ENCODE measurements at places on chromosomes 5 and 9.

- peak; percentile 58 for DNase-seq
These were observed 3.6 kb downstream of the ITK start for GRCh38 chr5:157184117-157184670.

DNA sequence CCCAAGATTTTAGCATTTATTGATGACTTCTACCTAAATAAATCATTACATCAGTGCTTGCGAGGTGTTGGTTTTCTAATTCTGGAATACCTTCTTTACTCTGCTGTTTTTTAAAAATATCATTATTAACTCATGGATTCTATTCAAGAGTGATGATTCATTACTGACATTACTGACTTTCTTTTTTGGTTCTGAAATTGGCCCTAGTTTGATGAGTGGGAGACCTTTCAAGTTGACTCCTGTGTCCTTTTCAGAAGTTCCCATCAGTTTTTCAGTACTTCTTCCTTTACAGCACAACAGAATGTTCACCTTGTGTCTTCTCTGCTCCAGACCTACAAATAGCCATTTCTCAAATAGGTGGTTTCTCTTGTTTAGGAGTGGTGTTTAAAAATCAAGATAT, 114.1 kb downstream of the PCSK5 start:
- peak; percentile 17 for DNase-seq

- DNase-seq: no peak
These were observed 9.4 kb upstream of the NFIB start for GRCh38 chr9:14323083-14323971.

DNA sequence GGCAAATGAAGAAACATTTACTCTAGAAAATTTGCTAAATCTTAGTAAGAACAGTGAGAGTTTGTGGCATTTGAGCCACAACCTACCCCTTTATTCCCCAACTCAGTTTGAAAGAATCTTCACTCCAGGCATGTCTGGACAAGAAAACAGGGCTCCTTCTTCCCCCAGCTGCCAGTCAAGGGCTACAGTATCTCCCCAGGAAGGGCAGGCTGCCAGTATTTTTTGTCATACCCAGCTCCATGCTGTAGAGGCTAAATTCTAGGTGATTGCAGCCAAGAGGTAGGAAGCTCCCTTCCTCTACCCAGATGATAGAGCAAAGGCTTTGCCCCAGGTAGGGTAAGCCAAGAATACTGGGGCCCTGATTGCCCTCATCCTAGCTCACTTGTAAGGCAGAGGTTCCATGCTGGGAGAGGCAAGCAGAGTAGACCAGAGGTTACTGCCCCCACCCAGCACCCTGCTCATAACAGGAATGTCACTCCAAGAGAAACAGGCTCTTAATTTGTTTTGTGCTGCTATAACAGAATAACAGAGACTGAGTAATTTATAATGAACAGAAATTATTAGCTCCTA, 20.0 kb upstream of the GRPEL2 start:
- DNase-seq: no peak

DNA sequence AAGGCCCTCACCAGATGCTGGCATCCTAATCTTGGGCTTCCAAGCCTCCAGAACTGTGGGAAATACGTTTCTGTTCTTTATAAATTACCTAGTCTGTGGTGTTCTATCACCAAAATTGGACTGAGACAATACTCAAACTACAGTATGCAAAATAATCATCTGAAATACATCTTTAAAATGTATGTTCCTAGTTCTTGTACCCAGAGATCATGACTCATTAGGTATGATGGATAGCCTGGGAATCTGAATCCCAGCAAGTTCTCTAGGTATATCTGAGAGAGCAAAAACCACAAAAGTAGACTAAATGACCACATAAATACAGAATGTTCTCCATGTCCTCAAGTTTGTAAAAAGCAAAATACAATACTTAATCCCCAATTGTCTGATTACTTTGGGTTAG, 166.3 kb downstream of the YIPF5 start:
- DNase-seq: no peak

DNA sequence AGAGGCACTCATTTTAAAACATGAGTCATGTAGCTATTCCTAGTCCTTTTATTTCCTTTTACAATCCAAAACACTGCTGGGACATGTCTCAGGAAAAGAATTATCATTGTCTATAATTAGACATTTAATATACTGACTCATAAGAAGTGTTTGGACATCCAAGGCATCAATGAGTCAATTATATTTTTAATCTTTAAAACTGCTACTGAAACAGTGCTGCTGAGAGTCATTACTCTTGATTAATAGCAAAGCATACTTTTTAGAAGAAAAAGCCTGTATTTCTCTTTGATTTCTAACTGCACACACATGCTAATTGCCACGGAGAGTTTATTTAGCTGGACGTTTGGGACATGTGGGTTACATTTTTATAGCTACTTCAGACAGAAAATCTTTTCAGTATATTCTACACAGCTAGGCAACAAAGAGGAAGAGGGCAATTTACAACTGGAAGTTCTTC, 1249.0 kb upstream of the CDH18 start:
- DNase-seq: no peak

GRCh38 chr5:87127956-87128687, 139.6 kb upstream of the RASA1 start:
- DNase-seq: no peak

- peak; percentile 53 for DNase-seq
These were observed 339.5 kb upstream of the RFX3 start for GRCh38 chr9:3865141-3865772.

GRCh38 chr9:107068581-107068980, 205.6 kb downstream of the ZNF462 start:
- DNase-seq: no peak

- no peak for DNase-seq
These were observed 150.8 kb upstream of the NR3C1 start for GRCh38 chr5:143554187-143554717.

DNA sequence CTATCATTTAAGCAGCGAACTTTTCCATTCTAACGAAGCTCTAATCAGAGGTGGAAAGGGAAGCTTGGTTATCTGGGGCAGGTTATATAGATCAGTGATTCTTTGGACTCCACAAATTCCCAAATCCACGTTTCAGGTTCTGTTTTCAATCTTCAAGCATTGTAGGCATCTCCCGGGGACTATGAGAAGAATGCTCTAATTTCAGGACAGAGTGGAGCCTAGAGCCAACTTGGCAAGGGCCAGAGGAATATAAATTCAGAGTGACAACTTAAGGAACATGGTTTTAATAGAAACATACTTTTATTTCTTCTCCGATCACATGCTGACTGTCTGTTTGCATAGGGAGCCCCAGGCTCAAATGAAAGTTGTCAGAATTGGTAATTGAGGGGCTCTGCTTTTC, 514.0 kb upstream of the KLF4 start:
- no peak for DNase-seq

DNA sequence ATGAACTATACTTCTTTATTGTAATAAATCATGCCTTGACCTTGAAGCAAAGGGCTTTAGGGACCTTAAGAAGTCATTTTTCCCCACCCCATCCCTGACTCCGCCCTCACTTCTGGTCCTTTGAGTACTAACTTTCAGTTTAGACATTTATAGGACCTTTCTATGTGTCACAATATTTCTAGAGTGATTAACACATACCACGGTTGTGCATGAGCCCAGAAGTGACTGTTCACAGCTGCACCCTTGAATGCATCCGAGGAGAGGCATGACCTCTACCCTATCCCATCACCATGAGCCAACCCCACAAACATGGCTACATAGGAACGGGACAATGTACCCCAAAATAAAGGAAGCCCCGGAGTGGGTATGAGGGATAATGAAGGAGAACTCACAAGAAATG, 160.3 kb downstream of the HSD17B3 start:
- DNase-seq: no peak

DNA sequence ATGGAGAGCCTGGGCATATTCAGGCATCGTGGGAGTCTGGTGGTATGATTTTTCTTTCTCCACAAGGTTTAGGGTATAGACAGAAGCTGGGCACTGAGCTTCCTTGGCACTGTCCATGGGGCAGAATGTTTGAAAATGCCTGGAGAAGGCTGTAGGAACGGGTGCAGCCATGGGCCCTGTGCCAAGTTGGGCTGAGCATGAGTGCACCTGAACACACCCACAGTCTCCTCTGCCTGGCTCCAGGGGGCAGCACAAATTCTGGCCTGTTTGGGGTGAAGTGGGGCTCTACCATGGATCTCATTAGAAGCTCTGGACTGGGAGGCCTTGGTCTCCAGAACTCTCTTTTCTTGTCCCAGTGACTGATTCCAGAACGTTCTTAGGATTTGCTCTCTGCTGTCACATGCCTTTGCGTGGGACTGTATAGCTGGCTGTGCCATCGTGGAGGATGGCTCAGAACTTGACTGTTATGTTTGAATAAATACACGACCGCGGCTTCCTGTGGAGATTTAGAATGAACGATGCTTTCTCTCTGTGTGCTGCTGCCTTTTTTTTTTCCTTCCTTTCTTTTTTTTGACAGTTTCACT, 229.8 kb downstream of the FANCC start:
- peak; percentile 10 for DNase-seq

GRCh38 chr5:42870882-42871418, 59.3 kb upstream of the SELENOP start:
- no peak for DNase-seq

GRCh38 chr9:110208031-110208430, at the start of gene C9orf152:
TSS of gene C9orf152 (minus strand) at chr9:110208159. CDS start at chr9:110207579, 580 bp downstream.
- DNase-seq: no peak

GRCh38 chr5:19534751-19535150, 453.2 kb downstream of the CDH18 start:
- no peak for DNase-seq

DNA sequence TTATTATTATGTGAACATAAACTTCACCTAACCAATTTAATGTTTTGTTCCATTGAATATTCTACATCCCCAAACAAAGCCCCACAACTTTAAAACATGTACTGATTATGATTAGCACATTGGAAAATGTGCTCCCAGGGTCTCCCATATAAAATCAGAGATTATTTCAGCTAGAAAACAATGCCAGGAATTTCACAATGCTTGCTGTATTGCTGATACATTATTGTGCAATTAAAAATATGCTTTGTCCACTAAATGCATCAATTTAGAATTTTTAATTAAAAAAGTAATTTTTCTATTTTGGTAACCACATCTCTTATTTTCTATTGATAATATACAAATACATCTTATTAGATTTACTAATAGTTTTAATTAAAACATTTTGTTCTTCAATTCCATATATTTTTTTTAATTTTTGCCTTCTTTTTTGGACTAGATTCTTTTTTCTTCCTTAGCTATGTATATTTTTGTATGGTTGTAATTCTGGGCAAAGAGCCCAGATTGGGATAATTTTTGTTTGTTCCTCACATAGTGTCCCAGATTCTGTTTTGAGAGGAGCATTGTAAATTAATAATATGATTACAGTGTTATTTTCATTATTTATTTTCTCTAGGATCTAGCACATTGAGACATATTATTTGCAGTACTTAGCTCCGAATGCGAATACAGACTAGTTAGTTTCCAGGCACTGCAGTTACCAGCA, 241.5 kb upstream of the CDH18 start:
- no peak for DNase-seq

DNA sequence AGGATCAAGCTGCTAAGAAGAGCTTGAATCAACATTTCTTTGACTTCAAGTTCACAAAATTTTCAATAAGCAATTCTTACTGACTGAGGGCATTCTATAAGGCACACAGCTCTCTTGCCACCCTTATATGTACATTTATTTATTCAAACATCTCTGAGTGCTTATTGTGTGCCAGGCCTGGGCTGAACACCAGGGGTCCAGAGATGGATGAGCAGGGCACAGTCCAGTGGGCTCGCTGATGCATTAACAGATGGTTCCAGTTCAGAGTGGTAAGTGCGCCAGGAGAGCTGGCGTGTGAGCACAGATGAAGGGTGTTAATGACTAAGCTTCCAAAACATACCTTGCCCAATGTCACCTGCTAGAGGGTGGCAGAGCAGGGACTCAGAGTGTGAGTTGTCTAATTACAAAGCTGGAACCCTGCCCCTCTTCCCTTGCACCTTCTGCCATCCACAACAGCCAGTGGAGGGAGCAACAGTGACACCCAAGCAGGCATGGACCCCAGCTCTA, 24.6 kb downstream of the ALG2 start:
- no peak for DNase-seq

DNA sequence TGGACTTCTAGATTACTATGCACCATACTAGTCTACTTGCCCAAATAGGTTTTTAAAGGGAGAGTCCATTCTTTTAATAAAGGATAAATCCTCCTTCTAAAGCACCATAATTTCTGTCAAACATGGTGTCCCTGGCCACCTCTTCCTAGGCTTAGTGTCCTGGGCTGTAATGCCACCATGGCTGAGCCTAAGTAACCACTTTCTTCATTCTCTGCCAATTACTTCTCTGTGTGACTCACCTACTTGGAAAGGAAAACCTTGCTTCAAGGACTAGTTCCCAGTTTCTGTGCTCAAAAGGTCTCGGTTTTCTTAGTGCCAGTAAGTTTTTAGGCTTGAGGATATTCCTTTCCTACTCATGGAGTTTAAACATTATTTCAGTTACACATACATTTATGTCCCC, 273.4 kb downstream of the DENND1A start:
- DNase-seq: no peak

DNA sequence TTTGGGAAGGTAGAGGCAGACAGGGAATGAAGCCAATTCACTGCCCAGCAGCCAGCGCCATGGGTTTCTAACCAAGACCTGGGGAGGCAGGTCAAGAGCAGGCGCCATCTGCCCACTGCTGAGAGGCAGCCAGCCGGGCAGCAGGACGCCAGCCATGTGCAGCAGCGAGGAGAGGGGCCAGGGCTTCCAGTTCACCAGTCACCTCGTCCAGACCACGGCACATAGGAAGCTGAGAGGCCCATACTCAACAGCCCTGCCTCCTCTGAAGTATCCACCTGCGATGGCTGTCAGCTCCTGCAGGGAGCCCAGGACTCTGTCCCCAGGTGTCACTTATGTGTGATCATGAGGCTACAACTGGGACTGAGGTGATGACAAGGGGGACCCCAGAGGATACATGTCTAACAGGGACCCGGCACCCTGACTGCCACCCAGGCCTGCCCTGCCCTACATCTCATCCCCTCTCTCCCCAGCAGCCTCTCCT, 30.1 kb downstream of the IPPK start:
- DNase-seq: no peak

- DNase-seq: no peak
These were observed 1.5 kb upstream of the KCNN2 start for GRCh38 chr5:114360357-114360756.

DNA sequence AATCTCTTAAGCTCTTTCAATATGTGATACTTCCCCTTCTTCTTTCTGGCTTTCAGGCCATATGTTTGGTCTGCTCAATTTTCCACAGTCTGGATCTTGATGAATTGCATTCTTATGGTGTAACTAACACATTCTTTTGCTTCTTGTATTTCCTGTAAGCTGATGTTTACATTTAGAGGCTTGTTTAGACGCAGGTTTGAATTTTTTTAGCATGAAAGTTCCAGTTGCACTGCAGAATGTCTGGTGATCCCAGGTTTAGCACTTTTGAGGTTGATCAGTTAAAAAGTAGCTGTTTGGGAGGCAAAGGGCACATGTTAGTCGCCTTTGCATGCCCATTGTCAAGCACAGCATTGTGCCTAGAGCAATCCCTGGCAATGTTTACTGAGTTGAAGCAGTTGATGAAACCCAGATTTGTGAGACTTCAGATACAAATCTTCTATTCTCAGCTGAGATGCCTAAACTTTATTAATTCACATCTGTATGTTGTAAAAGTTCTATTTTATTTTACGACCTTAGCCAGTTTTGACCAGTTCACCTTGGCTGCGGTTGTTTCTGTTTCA, 59.6 kb upstream of the SPATA31C2 start:
- no peak for DNase-seq

- DNase-seq: peak; percentile 78
These were observed 89.9 kb upstream of the CLINT1 start for GRCh38 chr5:157948738-157949410.

- peak; percentile 76 for DNase-seq
These were observed 20.0 kb upstream of the GCNT1 start for GRCh38 chr9:76438841-76439588.
